ENCODE measurements at places on chromosomes 5 and 9.

GRCh38 chr9:131459056-131459455, 43.7 kb upstream of the POMT1 start:
- no peak for DNase-seq

- peak; percentile 68 for DNase-seq
These were observed at the start of gene SMIM3 for GRCh38 chr5:150778517-150779396. TSS of gene SMIM3 (plus strand) at chr5:150778757. CDS start at chr5:150795441, 16,684 bp downstream.

- no peak for DNase-seq
These were observed 417.4 kb upstream of the RIOK2 start for GRCh38 chr5:97600486-97600885.

- DNase-seq, result no peak
These were observed 209.4 kb upstream of the MSX2 start for GRCh38 chr5:174514983-174515394.

DNA sequence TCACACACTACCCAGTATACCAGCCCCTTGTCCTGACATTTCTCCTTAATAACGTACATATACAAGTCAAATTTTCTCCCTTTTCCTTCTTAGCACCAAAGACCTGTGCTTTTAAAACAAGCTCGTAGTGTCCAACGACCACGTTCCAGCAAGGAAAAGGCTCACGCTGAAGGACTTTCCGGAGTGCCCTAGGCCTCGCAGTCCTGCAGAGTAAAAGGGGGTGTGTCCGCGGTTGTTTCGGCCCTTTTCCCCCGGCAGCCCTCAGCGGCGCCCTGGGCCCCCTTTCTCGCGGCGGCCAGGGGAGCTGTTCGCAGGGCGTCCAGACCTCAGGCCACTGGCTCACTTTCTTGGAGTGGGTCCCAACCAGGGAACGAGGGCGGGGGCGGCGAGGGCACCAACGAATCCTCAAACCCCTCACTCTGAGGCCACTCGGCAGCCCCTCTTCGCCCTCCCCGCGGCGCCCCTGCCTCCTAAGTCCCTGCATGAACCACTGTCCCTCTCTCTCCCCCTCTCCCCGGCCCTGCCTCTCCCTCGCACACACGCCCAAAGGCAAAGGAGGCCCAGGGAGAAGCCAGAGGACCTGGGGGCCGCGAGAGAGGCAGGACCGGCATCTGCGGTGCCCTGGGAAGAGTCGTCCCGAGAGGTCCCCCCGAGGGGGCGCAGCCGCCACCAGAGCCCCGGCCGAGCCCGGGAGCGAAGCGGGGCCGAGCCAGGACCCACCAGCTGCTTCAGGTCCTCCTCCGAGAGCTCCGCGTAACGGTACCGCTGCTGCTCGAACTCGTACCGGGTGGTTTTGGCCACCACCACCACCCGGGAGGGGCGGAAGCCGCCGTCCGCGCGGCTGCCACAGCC, 720 bp downstream of the NADK2 start:
- peak; percentile 31 for DNase-seq

DNA sequence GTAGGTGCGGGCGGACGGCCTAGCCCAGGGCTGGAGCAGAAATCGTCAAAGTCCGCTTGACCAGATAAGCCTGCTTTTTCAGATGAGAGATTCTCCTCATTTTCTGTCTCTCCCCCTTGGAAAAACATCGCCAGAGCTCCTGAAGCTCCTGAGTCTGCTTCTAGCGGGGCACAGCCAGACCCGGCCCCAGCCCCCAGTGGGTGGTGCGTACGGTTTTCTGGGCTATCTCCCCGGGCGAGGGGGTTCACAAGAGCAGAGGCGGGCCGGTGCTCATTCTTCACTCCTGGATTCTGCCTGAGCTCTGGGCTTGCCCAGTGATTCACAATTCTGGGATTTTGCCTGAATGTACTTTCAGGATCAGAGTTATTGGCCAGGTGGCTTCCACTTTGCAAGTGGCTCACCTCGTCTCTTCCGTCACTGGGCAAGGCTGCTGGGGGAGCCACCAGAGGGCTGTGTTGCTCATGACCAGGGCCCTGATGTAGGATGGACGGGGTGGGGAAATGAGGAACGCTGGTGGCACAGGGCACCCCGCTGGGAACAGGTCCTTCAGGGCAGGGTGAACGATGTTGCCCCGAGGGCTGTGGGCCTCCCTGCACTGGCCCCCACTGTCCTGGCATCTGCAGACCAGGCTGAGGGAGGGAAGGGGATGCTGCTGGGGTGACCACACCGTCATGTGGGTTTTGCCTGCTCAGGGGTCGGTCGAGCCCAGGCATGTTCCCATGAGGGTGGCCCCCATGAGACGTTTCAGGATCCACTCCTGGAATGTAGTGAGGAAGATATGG, 6.3 kb downstream of the SEC16A start:
- no peak for DNase-seq

DNA sequence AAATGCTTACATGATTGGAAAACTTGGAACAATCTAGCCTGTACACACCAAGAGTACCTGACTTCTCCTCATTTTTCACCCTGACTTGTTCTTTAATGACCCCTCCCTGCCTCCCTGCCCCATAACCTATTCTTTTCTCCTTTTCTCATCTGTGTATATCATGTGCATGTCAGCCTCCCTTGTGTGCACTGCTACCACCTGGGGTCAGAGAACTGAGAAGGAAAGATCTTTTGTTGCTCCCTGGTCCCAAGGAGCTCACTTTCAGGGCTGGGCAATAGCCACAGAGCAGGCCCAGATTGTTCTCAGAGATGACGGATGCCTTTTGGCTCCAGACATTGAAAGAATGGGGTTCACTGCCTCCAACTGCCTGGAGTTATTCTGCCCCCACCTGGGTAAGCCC, 5.1 kb downstream of the MAP1B start:
- DNase-seq, result no peak

- no peak for DNase-seq
These were observed 1.9 kb downstream of the RAI14 start for GRCh38 chr5:34657988-34658387.

- DNase-seq, result no peak
These were observed 15.6 kb upstream of the FOXD1 start for GRCh38 chr5:73464016-73464745.

GRCh38 chr9:99155736-99156135, 50.8 kb downstream of the TGFBR1 start:
- no peak for DNase-seq

DNA sequence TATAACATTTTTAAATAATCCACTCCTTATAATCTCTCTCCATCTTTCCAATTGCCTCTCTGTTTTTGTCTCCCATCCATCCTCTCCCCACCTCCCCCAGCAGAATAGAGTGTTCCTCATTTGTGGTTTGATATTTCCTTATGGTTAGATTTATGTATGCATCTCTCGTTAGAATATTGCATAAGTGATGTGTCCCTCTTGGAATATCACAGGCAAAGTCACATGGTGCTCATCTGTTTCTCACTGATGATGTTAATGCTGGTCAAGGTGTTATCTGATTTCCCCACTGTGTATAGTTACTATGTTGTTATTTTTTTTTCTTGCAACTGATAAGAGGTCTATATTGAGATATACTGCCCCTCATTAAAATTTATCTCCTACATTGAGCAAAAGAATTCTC, 3.1 kb upstream of the LRRC70 start:
- no peak for DNase-seq

- DNase-seq, result no peak
These were observed 22.3 kb downstream of the FAM78A start for GRCh38 chr9:131253891-131254491.

DNA sequence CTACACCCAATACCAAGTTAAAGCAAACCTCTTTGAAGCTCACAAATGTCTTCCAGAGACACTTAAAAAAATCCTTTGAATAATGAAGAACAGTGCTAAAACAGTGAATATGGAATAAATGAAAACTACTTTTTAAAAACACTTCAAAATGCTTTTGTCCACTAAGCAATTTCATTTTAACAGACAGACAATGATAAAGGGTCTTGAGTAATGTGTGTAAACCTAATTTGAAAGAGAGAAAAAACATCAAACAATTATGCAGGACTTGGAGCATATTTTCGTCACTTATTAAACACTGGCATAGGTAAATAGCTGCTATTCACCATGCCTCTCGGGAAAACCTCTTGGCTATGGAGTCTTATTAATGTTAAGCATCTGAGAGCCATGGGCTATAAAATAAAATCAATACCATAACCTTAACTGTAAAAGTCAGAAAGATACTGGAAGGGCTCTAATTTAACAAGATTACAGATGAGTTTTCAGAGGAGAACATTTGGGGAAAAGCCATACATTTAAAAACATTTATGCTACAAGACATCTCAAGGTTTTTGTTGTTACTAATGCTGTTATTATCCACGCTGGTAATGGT, 177.8 kb downstream of the NFIB start:
- DNase-seq, result no peak

- DNase-seq, result no peak
These were observed 139.4 kb upstream of the IL12B start for GRCh38 chr5:159469496-159470372.

- no peak for DNase-seq
These were observed 128.3 kb downstream of the DOCK2 start for GRCh38 chr5:169765176-169765996.

DNA sequence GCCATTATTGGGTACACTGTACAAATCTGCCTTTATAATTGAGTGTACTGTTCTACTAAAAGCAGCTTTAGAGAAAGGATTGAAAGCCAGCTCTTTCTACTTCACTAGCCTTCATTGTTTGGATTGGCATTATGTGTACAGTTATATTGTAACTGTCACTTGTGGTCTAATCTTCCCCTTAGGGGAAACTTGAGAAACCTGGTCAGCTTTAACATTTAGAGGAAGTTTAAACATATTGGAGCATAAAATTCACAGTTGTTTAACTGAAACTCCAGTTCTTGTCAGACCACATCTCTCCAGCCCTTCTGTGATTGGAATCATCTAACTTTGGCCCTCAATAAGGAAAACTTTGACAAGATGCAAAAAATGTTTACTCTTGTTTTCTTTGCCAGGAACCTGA, 24.6 kb downstream of the PIK3R1 start:
- no peak for DNase-seq

GRCh38 chr5:92402956-92403702, 1020.0 kb upstream of the ARRDC3 start:
- no peak for DNase-seq

DNA sequence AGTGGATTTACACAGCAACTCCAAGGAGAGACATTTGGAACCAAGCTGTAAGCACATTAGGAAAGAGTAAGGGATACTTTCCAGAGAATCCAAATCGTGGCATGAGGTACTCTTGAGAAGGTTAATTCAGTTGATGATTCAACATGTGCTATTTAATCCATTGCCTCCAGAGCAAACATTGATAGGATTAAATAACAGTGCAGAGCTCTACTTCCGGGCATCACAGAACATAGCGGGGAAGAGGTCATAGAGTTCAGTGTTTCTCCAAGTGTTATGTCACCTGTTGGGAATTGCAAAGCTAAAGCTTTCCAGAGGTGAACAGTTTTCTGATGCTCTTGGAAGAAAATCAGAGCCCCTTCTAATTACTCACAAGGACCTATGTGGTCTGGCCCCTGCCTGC, 127.5 kb downstream of the PPP2R2B start:
- no peak for DNase-seq

GRCh38 chr9:34177593-34178435, 1.0 kb upstream of the UBAP1 start:
- DNase-seq, result no peak

GRCh38 chr9:13932528-13933267, 381.2 kb downstream of the NFIB start:
- DNase-seq, result no peak

- no peak for DNase-seq
These were observed at the start of gene MAMDC2 for GRCh38 chr9:70043689-70044489. TSS of gene MAMDC2 (plus strand) at chr9:70043848. CDS start at chr9:70044198, 350 bp downstream.
